ENCODE measurements at places on chromosomes 13 and 19.

GRCh38 chr19:13040948-13041292 lies 45.6 kb downstream of the NFIX start:
- DNase-seq: no peak

DNA sequence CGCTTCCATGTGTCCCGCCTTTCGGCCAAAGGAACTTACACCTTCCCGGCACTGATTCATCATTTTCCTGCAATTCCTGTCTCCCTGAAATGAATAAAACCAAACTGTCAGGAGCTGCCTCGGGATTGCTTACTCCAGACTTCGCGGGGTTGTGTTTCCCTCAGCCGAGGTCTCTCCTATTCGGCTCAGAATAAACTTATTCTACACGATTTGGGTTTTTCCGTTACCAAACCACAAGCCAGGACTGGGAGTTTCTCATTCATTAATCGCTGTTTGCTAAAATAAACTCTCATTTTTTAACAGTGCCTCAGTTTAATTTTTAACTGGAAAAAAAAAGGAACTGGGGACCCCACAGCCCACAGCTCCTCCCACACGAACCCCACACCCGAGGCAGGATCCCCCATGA lies 667 bp downstream of the ZNF878 start:
- no peak for DNase-seq

GRCh38 chr19:45615795-45616703 lies 14.0 kb upstream of the GPR4 start:
- peak; percentile 66 for DNase-seq

GRCh38 chr13:98060282-98060681 lies 82.6 kb upstream of the FARP1 start:
- DNase-seq: no peak

- peak; percentile 43 for DNase-seq
Observed at GRCh38 chr13:27997904-27998522, 9.5 kb upstream of the URAD start.

GRCh38 chr13:85995788-85996418 lies 196.7 kb upstream of the SLITRK6 start:
- DNase-seq: no peak

GRCh38 chr19:38194061-38194701 lies 29.8 kb downstream of the DPF1 start:
- DNase-seq: no peak

DNA sequence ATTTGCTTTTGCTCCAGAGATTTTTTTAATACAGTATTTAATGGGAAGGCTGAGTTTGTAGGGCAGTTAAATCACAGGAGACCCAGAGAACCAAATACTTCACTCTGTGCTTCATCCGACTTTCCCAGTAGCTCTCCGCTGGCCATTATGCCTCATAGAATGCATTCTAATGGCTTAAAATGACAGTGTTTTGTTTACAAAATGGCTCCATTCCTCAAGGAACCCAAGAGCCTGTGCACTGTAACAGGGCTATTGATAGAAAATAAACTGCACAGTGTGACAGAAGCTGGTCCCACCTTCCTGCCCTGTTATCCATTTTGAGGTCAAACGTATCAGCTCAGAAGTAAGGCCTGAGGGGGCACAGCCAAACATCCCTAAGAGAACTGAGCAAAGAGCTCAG lies 136.5 kb downstream of the RAP2A start:
- no peak for DNase-seq

DNA sequence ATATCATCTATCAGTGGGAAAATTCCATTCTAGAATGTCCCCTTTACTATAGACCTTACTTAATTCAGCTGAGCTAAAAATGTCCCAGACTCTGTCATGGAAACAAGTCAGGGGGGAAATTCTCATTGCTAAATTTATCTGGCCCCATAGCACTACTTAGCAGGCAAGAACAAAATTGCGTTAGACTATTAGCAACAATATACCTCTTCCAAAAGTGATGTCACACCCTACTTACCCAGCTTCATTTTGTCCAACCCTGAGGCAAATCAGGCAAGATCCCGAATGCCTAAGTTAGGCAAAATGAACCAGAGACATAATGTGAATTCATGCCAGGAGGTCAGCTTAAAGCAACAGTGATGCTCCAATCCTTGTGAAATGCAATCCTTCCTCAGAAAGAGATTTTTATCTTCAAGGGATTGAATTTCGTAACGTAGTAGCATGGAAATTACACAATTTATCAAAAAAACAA lies 93.7 kb downstream of the FRY start:
- DNase-seq: peak; percentile 74

DNA sequence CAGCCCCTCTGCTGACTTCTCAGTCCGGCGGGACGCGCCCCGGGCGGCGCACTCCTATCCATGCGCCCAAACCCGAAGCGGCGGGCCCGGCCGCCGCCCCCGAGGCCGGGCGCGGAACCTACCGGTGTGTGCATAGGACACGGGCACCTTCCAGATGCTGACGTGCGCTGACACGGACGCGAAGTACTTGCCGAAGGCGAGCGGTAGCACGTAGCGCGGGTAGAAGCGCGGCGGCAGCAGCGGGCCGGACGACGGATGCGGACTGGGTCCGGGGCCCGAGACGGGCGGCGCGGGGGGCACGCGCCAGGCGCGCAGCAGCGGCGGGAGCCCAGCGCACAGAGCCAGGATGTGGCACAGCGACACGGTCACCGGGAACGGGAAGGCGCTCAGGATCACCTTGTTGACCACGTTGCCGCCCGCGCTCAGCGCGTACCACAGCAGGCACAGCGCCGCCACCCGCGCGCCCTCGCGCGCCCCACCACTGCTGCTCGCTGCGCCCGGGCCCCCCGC lies 338 bp downstream of the SLC35E1 start:
- peak; percentile 13 for DNase-seq

DNA sequence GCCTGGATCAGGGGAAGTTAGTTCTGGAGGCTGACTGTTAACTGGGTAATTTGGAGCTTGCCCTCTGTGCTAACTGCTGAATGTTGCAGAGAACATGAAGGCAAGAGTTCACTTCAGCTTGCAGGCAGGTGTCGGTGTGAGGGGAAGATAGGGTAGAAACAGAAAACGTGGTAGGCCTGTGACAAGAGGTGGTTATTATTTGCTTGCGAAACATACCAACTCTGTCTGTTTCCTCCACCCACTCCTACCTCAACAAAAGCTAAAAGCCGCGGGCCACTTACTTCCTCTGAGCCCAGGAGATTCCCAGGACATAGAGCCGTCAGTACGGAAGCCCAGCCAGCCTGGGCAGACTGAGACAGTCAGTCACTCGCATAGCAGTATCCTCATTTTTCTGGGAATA lies 119.2 kb upstream of the ABCC4 start:
- no peak for DNase-seq

GRCh38 chr13:50594276-50595051 lies 249.0 kb downstream of the DLEU7 start:
- no peak for DNase-seq

DNA sequence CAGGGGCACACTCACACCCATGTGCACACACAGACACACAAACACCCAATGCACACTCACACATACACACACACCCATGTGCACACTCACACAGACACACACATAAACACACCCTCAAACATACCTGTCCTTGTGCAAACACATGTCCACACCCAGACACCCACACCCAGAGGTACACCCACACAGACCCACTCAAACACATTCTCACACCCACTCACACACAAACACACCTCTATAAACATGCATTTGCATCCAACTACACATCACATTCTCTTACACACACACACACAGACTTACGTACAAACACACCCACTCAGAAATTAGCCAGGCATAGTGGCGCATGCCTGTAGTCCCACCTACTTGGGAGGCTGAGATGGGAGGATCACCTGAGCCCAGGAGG lies 31.4 kb downstream of the FBN3 start:
- no peak for DNase-seq

DNA sequence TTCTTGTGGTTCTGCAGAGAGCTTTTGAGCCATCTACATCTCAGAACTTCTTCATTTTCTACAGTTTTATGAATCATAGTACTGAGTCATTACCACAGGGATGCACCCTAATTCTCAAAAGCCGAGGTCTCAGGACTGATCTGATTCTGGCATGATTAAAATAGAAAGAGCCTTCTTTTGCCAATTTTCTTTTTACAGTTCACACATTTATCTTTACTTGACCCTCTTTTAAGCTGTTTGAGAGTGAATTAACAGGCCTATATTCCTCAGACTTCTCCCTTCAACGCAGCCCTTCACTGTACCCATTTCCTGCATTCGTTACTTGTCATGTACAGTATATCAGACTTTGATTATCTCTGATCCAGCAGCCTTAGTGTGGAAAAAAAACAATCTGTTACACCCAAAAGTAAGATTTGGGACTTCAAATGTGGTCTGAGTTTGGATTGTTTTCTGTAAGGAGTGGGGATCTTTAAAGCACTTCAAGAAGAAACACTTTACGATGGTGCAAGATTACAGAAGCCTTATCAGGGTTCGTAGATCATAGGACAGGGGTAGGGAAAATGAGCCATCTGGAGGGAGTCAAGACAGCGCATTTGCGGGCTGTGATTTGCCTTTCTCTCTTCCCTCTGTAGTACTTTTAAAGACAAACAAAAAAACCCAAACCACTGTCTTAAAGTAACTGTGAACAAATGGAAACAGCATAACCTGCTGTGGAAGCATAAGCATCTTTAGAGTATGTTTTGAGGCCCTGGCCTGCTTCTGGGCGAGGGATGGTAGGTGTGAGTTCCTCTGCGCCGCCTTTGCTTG lies 15.3 kb upstream of the GPR183 start:
- DNase-seq: peak; percentile 83

DNA sequence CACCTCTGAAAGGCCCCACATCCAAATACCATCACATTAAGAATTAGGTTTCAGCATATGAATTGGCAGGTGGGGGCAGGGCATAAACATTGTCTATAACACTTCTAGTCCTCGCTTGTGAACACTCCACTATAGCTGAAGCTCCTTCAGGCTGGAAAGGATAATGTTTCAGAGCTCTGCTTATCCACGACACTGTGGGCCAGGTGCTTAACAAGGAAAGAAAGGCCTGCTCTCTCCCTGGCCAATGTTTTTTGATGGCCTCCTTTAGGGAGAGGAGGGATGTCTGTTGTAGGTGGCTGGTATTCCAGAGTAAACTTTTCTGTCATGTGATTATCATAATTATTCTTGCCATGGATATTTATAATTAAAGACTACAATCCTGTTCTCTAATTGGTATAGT lies 86.4 kb downstream of the CCNA1 start:
- DNase-seq: no peak

DNA sequence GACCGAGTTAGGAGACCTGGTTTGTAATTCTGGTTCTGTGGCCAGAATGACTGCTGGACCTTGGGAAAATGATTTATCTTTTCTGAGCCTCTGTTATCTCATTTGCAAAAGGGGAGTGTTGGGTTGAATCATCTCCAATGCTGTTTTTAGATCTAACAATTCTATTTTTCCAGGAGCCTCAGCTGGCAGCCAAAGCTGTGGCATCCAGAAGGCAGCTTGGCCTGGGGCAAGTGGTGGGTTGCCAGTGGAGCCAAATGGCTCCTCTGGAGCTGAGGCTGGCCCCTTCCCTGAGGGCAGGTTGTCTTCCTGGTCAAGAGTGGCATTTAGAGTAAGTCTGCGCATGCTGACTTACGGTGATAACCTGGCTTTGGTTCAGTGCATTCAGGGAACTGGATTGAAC lies 21.3 kb downstream of the B3GLCT start:
- no peak for DNase-seq

DNA sequence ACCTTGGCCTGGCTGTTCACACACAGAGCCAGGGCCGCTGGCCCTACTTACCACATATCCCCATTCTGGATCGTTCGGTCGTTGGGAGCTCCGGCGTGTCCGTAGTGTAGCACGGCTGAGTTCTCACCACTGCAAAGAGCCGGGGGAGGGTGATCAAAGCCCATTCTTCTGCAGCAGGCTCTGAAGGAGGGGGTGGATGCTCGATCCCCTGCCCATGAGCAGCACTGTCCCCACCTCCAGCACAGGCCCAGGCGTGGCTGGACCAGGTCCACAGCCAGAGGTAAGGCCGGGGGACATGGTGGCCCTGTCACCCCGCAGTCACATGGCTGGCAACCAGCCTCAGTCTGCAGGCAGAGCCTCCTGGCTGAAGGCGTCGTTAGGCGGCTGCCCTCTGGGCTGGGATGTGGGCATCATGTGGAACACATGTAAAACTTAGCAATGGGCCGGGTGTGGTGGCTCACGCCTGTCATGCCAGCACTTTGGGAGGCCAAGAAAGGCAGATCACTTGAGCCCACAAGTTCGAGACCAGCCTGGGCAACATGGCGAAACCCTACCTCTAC lies 38.2 kb downstream of the CEBPG start:
- no peak for DNase-seq

- DNase-seq: no peak
Observed at GRCh38 chr19:31013384-31014020, 335.7 kb downstream of the TSHZ3 start.

Data from AG10803 (cell line).